ENCODE measurements at places on chromosomes 13 and 19.

GRCh38 chr13:45700971-45701900, 884 bp upstream of the CBY2 start:
- DNase-seq = no peak

DNA sequence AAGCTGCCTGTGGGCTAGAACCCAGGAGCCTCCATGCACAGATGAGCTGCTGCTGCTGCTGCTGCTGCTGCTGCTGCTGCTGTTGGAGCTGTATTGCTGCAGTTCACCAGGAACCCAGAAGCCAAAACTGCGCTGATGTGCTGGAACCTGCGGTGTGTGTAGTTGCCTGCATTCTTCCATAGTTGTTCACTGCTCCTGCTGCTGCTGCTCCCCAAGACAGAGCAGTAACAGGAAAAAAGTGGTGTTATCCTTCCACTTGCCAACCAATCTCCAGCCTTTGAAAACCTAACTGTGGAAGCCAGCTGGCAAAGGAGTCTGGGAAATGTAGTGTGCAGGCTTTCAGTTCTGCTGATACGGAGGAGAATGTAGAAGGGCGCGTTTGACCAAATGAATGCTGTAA, 37.9 kb downstream of the ARHGAP35 start:
- peak; percentile 7 for DNase-seq

DNA sequence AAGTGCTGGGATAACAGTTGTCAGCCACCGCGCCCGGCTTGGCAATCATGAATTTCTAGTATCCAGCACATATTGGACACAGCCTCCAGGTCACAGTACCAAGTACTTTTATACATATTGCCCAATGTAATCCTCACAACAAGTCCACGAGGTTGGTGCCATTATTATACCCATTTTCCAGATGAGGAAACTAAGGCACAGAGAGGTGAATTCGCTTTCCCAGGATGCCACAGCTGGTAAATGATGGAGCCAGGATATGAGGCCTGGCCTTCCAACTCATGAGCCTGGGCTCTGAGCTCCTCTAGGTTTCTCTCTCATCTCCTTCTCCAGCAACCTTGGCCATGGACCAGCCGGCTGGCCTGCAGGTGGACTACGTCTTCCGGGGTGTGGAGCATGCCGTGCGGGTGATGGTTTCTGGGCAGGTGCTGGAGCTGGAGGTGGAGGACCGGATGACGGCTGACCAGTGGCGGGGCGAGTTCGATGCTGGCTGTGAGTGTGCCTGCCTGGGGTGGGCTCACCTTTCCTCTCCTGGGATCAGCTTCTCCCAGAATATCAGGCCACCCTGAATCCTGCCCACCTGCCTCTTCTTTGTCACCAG, 7.5 kb downstream of the CCDC61 start:
- DNase-seq = no peak

DNA sequence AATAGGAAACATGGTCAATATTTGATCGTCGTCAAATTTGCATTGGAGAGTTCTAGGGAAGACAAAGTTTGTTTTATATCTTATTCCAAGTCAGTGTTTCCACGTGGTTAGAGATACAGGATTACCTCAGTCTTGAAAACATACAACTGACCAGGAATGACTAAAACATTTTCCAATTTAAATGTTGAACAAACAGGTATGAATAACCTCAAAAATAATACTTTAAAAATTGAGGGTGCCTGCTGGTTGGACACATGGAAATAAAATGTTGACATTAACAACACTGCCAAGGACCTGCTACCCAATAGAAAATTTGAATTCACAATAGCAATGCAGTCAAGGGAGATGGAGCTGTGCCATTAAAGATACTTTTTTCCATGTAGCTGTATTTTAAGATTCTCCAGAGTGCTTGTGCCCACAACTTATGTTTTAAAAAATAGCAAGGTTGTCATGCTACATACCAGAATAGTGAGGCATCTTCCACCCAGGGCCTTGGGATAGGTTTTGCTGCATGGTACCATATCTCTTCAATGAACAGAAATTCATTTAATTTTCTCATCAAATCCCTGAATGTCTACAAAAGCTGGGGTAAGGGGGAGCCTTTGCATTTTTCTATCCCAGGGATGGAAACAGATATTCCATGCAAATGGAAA, 260.8 kb downstream of the EFNB2 start:
- no peak for DNase-seq

DNA sequence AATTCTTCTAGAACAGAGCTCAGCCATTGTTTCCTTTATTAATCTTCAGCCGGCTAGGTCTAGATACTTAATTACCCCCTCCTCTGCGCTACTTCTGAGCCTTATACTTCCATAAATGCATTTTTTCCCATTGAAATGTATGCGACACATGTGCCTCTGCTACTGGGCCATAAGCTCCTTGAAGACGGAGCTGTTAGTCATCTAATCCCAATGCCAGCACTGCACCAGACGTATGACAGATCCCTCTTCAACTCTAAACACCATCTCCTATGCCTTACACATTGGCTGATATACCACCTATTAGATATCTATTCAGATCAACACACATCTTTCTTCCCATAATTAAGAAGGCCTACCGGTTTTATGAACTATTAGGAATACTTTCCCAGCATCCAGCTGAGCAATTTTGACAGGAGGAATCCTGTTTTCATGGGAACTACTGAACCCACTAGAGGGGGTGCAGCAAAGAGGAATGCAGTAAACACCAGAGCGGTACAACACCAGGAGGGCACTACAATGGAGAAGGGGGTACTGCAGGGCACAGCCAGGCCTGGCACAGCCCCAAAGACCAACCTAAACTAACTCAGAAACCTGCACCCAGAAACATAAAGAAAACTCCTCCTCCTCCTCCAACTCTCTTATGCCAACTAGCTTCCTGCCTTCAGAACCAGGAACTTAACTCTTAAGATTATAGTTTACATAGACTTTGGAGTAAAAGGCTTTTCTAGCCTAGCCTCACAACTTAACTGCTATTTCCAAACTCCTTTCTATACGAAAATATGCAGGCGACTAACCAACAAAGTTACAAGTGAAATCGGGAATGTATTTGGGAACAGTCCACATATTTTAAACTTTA, 18.7 kb downstream of the STK24 start:
- no peak for DNase-seq

DNA sequence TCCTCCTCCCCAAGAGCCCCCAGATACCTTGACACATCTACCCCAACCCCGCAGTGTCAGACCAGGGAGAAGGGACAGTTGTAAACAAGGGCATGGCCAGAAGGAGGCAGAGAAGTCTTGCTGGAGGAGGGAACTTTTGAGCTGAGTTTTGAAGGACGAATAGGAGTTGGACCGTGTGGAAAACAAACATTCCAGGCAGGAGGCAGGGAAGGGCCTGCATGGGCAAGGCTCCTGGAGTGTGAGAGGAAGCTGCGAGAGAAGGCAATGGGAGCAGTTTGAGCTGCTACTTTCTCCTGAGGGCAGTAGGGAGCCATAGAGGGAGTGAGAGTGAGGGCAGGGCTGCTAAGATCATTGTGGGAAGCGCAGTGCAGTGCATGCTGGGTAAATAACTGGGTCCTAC, 23.3 kb downstream of the IL12RB1 start:
- no peak for DNase-seq

- no peak for DNase-seq
Observed at GRCh38 chr19:33005440-33005839, 33.4 kb downstream of the FAAP24 start.

DNA sequence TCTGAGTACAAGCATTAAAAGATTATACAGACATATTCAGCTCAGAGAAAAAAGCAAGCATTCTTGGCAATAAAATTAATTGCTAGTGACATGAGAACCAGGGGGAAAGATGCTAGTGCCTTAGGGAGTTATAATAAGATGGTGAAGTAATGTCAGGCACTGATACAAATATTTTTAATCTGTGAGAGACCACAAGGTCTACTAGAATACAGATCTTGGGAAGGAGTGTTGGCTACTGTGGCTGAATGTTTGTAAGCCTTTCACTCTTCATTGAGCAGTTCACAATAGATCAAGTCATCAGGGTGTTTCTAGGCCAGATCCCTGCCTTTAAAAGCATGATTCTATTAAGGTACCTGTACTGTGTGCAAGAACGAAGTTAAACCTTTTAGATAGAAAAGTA, 16.4 kb downstream of the FREM2 start:
- DNase-seq = no peak

- DNase-seq = no peak
Observed at GRCh38 chr13:106286811-106287210, 248.7 kb downstream of the EFNB2 start.

- no peak for DNase-seq
Observed at GRCh38 chr13:113996081-113996911, 22.4 kb upstream of the C13orf46 start.

DNA sequence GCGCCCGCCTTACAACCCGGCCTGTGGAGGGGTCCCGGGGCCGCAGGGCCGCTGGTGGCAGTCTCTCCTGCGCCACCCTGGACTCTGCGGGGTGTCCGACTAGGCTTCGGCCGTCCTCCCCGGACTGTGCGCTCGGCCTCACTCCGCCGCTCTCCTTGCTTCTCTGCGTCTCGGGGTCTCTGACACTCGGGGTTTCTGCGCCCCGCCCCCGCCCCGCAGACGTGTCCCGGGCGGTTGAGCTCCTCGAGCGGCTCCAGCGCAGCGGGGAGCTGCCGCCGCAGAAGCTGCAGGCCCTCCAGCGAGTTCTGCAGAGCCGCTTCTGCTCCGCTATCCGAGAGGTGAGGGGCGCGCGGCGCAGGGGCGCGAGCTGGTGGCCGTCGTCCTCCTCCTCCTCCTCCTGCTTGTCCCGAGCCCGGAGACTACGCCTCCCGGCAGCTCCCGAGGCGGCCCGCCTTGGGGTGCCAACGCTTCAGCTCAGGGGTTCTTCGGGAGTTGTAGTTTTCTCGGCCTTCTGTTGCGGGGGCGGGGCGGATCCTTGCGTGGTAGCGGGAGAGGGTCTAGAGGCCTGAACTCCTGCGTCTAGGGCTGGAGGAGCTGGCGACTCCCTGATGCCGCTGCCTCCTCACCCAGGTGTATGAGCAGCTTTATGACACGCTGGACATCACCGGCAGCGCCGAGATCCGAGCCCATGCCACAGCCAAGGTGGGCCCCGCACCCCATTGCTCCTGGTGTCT, 627 bp downstream of the LIN7B start:
- DNase-seq = peak; percentile 53

- no peak for DNase-seq
Observed at GRCh38 chr13:113184568-113185440, 23.7 kb downstream of the PCID2 start.

DNA sequence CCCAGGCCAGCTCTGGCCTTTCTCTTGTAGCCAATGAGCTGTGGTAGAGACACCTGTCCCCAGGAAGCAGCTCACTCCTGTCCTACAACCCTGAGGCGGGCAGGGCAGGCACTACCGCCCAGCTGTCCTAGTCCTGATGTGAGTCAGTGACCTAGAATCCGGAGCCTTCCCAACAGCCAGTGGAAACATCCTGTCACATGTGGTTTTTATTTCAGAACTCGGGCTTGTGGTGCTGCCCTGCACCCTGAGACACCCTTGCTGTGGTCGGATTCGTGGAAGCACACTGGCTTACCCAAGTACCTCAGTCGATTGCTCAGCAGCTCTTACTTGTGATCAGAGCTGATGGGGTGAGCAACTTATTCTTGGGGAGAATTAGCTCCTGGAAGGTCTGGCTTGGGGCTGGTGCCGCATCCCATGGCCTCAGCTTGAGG, 83.6 kb upstream of the ARHGEF7 start:
- no peak for DNase-seq

GRCh38 chr19:46126086-46126580, 1.6 kb upstream of the IGFL3 start:
- DNase-seq = no peak

DNA sequence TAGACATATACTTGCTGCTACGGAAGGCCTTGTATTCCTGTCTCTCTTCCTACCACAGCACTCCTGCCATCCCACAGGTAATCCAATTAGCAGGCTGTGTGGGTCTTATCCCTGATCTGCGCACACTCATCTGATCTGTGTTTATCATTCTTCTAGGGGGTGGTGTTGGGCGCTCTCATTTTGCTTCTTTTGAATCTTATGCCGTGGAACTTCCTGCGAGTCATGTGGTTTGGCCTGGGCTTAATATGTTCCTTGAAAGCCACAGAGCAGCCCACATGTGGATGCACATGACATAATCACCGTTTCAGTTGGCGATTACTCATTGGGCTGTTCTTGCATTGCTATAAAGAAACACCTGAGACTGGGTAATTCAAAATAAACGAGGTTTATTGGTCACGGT, 7.5 kb downstream of the RASA3 start:
- DNase-seq = no peak

- no peak for DNase-seq
Observed at GRCh38 chr19:30390356-30390988, 18.3 kb downstream of the ZNF536 start.

DNA sequence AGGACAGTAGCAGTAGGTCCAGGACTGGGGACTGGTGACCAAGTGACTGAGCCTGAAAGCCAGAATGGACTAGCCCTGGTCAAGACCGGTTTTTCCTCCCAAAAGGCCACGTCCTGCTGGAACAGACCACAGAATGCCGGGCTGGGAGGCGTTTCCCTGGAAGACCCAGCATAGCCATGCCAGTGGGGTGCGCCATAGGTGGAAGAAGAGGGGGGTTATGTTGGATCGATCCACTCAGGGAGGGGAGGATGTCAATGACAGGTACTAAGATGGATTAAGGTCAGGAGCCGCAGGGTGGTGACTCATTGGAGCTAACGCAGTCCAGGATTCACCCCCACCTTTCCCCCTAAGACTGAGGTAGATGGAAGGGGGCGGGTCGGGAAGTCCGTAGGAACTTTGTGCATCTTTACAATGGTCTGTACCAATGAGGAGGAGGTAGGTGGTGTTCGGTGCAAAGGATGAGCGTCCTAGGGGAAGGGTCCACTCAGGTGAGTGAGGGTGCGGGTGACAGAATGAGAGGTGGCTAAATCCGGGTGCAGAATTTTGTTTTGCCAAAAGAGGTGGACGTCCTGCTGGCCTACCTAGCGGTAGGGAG, 21.0 kb downstream of the VASP start:
- DNase-seq = no peak

DNA sequence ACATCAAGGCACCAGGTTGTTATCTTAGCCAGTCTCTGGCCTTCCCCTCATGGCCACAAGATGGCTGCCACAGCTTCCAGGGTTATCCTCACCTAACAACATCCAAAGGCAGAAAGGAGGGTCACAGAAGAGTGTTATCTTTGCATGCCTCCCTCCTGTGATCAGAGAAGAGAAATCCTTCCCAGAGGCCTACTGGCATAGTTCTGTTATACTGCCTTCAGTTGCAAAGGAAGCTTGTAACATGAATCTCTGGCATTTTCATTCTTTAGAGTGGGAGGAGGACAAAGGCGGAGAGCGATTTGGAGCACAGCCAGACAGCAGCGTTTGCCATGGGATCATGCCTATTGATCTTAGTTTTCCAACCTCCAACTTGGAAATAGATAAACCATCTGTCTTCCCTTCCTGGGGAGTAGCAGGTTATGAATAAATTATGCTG, 135.7 kb downstream of the DNAJC15 start:
- DNase-seq = no peak

- no peak for DNase-seq
Observed at GRCh38 chr19:4908781-4909155, 533 bp upstream of the UHRF1 start.

- no peak for DNase-seq
Observed at GRCh38 chr19:19460761-19461265, 54.5 kb downstream of the TSSK6 start.
